ENCODE measurements at places on chromosomes 7 and 10.

DNA sequence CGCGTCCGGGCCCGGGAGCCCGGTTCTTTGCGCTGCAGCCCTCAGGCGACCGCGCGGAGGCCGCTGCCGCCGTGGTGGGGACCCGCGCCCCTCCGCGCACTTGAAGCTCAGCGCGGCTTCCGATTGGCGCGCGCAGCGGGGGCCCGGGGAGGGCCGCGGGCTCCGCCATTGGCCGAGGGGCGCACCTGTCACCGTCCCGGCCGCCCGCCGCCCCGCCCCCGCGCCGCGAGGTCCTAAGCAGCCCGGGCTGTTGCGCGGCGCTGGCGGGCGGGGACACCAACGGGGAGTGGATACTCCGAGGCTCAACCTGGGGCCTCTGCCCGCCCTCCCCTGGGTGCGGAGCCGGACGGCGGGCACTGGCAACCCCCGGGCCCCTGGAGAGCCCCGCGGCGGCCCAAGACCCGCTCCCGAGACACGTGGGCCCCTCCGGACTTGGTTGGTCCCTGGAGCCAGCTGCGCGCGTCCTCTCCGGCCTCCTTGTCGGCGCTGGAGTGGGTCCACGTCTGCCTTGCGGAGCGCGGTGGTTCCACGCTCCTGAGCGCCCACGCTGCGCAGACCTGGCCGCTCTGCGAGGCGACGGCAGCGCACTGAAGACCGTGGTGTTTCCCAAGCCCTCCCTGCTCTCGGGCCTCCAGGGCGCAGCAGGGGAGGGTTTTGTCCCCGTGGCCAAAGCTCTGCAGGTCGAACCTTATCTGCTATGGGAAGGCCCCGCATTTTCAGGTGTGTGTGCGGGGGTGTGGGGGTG lies at the start of gene MNX1:
MNX1 (minus strand) TSS at position 76 of the 745 bp plus-strand sequence. CDS start 313 bp downstream, outside the sequence.
- no peak for DNase-seq

GRCh38 chr7:22565315-22565811 lies 65.4 kb upstream of the STEAP1B start:
- no peak for DNase-seq

DNA sequence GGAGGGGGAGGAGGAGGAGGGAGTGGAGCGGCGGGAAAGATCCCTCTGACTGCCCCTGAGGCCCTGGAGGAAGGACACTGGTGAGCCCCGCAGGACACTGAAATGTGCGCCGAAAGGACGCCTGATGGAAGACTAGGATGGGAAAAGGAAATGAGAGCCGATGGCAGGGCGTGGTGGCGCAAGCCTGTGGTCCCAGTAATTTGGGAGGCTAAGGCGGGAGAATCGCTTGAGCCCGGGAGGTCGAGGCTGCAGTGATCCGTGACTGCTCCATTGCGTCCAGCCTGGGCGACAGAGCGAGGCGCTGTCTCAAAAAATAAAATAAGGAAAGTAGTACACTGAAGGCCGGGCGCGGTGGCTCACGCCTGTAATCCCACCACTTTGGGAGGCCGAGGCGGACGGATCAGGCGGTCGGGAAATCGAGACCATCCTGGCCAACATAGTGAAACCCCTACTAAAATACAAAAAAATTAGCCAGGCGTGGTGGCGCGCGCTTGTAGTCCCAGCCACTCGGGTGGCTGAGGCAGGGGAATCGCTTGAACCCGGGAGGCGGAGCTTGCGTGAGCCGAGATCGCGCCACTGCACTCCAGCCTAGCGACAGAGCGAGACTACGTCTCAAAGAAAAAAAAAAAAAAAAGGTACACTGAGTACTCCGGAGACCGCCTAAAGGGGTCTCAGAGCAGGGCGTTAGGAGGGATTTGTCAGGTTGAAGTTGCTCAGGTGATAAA lies 561 bp upstream of the HNRNPF start:
- DNase-seq, result peak; percentile 76

- DNase-seq, result no peak
Measured at GRCh38 chr10:117684672-117685211, 142.2 kb downstream of the EMX2 start.
